Effector memory CD8-positive, alpha-beta T cell (primary cell): ENCODE measurements at places on chromosomes 2 and 18.
A peak's percentile ranks its signal among the peaks of the same experiment; 100 is the strongest.

DNA sequence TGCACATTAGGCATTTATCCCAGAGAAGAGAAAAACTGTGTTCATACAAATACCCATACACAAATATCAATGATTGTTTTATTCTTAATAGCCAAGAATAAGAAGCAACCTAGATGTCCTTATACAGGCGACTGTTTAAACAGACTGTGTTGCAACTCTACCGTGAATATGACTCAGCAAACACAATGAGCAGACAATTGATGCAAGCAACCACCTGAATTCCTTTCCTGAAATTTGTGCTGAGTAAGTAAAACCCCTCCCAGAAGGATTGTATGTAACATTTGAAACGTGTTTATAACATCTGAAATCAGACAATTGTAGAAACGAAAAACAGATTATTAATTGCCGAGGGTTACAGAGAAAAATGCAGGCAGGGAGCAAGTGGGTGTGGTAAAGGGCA lies 621.9 kb upstream of the SOX11 start:
- no peak overlapping the region for H3K27ac ChIP-seq
- H3K4me1 ChIP-seq = no peaks in the 10 kb centered on the region
- H3K4me3 ChIP-seq = no peak overlapping the region
- no peaks in the 10 kb centered on the region for H3K27me3 ChIP-seq

- no peaks in the 10 kb centered on the region for H3K27me3 ChIP-seq
- peaks cover 83% of the 10 kb centered on the region for H3K36me3 ChIP-seq
- H3K27ac ChIP-seq = no peak overlapping the region
- no peak for DNase-seq
- H3K4me3 ChIP-seq = no peak overlapping the region
- H3K4me1 ChIP-seq = peaks cover 30% of the 10 kb centered on the region
Observed at GRCh38 chr18:2933995-2934394, 78.9 kb downstream of the LPIN2 start.

GRCh38 chr2:66463206-66463755 lies 28.4 kb downstream of the MEIS1 start:
- H3K36me3 ChIP-seq = no peaks in the 10 kb centered on the region
- no peak overlapping the region for H3K27ac ChIP-seq
- no peak overlapping the region for H3K4me3 ChIP-seq
- no peaks in the 10 kb centered on the region for H3K27me3 ChIP-seq
- DNase-seq = no peak

DNA sequence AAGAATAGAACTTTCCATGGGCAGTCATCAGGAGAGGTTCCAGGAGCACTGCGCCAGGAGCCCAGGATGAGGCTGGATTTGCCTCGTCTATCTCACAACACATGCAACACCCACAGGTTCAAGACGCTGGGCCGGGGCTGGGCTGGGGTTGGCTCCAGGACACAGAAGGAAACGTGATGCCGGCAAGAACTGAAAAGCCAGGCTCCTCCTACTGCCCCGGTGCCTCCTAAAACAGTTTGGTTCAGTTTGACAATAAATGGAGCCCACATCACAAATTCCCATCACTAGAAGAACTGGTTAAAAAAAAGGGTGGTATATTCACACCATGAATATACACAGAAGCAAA lies 75.9 kb downstream of the INHBB start:
- DNase-seq = no peak
- no peaks in the 10 kb centered on the region for H3K4me1 ChIP-seq
- no peaks in the 10 kb centered on the region for H3K36me3 ChIP-seq
- H3K27me3 ChIP-seq = peaks cover 49% of the 10 kb centered on the region
- no peak overlapping the region for H3K4me3 ChIP-seq
- no peak overlapping the region for H3K27ac ChIP-seq

GRCh38 chr2:152603166-152603565 lies 114.1 kb downstream of the PRPF40A start:
- H3K27me3 ChIP-seq = no peaks in the 10 kb centered on the region
- H3K36me3 ChIP-seq = no peaks in the 10 kb centered on the region
- no peak overlapping the region for H3K4me3 ChIP-seq
- no peaks in the 10 kb centered on the region for H3K4me1 ChIP-seq
- no peak overlapping the region for H3K27ac ChIP-seq
- DNase-seq = no peak

DNA sequence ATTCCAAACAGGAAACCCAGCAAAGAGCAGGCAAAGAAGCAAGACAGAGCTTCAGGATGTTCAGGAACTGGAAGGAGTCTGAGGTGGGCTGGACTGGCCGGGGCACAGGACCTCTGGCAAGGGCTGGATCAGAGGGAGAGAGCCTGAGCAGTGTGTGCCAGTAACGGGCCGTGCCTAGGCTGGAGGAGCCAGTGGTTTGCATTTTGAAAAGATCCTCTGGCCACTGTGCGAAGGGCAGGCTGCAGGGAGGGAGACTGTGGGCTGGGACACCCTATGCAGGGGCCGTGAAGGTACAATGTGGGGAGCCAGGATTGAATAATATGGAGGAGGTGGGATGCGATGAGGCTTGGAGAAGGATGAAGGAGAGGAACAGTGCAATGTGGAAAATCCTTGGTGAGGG lies 6.2 kb upstream of the SDC1 start:
- peaks cover 43% of the 10 kb centered on the region for H3K27me3 ChIP-seq
- peaks cover 3% of the 10 kb centered on the region for H3K36me3 ChIP-seq
- no peak overlapping the region for H3K4me3 ChIP-seq
- H3K27ac ChIP-seq = no peak overlapping the region

DNA sequence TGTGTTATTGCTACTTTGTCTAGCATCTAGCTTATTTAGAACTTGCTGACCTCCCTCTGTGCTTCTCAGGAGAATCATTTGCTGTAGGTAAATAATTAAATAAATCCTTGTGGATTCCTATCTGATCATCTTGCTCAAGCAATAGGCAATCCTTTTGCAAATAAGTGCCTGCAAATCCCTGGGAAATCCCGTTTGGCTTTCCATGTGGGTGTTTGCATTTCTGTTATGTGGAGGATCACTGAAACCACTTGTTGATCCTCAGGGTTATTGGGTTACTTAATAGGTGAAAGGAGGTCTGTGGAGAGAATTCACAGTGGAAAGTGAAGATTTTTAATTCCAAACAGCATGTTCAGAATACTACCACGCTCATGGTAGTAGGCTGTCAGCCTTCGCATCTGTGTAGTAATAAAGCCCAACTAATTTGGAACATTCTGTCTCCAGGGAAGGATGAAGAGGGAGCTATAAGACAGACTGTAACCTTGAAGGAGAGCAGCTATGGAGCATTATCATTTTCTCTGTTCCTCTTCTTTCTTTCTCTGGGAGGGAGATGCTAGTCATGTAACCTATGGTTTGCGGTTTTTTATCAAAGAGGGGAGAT lies 72.5 kb downstream of the GULP1 start:
- no peak overlapping the region for H3K4me3 ChIP-seq
- no peak for DNase-seq
- H3K4me1 ChIP-seq = no peaks in the 10 kb centered on the region
- no peaks in the 10 kb centered on the region for H3K27me3 ChIP-seq
- no peak overlapping the region for H3K27ac ChIP-seq

DNA sequence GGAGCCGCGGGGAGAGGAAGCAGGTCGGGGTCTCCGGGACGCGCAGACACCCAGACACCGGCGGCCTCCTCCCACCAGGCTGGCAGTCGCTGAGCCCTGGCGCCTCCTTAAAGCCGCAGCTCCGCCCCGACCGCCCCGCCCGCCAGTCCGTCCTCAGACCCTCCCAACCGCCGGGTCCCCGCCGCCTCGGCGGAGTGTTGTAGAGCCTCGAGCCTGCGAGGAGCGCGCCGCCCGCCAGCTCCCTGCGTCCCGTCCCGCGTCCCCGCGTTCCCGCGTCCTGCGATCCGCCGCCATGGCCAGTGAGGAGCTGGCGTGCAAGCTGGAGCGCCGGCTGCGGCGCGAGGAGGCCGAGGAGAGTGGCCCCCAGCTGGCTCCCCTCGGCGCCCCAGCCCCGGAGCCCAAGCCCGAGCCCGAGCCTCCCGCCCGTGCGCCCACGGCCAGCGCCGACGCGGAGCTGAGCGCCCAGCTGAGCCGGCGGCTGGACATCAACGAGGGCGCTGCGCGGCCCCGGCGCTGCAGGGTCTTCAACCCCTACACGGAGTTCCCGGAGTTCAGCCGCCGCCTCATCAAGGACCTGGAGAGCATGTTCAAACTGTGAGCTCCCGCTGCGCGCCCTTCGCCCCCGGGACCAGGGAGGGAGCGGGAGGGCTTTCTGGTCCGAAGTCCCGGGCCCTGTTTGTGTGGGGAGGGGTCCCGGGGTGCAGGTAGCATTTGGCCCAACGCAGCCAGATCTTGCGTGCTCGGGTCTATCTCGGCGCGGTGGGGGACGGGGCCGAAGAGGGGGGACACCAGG lies at the start of gene EFHD1:
Gene EFHD1, plus strand, starts transcription at position 192 of the 793 bp plus-strand sequence. Its CDS starts 101 bp downstream, at position 293.
- H3K36me3 ChIP-seq = peaks cover 5% of the 10 kb centered on the region
- no peak within 1 kb of the TSS for H3K27ac ChIP-seq
- H3K27me3 ChIP-seq = peaks cover 29% of the 10 kb centered on the region
- H3K4me1 ChIP-seq = peaks cover 3% of the 10 kb centered on the region
- DNase-seq = peak; percentile 26

DNA sequence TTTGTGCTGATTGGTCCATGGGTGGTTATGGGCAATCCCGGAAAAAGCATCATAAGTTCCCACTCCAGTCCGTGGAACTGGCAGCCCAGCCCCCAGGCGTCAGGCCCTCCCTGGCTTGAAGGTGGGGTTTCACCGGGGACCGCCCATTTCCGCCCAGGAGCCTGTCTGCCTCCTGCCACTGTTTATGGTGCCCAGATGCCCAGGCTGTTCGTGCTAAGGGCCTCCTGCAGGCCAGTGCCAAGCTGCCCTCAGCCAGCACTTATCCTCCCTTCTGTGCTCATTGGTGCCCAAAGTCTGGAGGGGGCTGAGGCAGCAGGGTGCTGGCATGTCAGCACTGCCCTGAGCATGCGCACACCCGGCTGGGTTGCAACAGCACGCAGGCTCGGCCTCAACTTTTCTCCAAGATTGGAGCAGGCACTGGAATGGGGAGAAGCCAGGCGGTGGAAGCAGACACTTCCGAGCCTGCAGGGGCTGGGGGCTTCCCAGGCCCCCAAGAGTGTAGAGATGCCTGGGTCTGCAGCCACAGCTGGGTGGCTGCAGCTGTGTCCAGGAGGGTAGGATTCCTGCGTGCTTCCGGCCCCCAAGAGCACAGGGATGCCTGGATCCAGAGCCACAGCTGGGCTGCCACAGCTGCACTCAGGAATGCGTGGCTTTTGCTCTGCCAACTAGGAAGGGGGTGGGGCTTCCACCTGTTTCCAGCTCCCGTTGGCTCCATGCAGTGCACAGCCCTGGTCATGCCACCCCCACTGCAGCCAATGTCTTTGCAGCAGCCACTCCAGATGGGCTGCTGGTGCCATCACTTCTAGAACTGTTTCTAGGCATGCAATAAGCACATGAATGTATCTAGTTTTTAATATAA lies 74.0 kb downstream of the AGPS start:
- no peak overlapping the region for H3K4me3 ChIP-seq
- H3K27ac ChIP-seq = no peak overlapping the region
- H3K27me3 ChIP-seq = no peaks in the 10 kb centered on the region
- no peak for DNase-seq
- no peaks in the 10 kb centered on the region for H3K4me1 ChIP-seq
- peaks cover 12% of the 10 kb centered on the region for H3K36me3 ChIP-seq

GRCh38 chr2:126784045-126784444 lies 114.6 kb upstream of the TEX51 start:
- H3K27me3 ChIP-seq = peaks cover 38% of the 10 kb centered on the region
- no peaks in the 10 kb centered on the region for H3K36me3 ChIP-seq
- no peak for DNase-seq
- H3K4me3 ChIP-seq = no peak overlapping the region

GRCh38 chr2:239518286-239519088 lies 117.7 kb upstream of the HDAC4 start:
- peaks cover 6% of the 10 kb centered on the region for H3K4me1 ChIP-seq
- H3K27ac ChIP-seq = no peak overlapping the region
- peaks cover 26% of the 10 kb centered on the region for H3K27me3 ChIP-seq
- H3K36me3 ChIP-seq = no peaks in the 10 kb centered on the region

GRCh38 chr18:57004366-57005121 lies 142.3 kb upstream of the BOD1L2 start:
- H3K4me1 ChIP-seq = peaks cover 22% of the 10 kb centered on the region
- no peak overlapping the region for H3K4me3 ChIP-seq
- H3K27me3 ChIP-seq = no peaks in the 10 kb centered on the region
- peak overlapping the region; percentile 44 for H3K27ac ChIP-seq
- no peaks in the 10 kb centered on the region for H3K36me3 ChIP-seq

DNA sequence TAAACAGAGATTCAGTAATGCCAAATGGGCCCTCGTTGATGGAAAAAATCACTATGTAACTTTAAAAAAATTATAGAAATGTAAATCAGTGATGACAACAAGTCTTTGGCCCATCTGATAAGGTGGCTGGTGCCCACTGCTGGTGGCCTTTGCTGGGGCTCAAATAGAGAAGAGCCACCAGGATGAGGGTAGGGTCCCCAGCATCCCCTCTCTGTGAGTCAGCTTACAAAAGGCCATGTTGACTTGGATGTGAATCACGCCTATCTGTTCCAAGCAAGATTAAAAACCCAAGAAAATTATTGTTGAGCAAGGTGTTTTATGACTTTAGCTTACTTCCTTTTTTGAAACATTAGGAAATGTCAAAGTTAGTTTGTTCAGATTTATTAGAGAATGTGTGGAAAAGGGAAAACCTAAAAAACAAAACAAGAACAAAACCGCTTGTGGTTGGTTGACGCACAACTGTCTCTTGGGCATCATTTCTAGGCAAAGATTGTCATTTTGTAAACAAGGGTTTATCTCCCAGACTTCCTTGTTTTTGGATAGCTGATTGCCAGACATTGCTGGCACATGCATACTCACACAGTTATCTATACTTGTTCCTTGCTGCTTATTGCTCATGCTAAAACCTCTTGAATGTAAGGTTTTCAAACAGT lies 53.7 kb upstream of the ZNF396 start:
- no peak overlapping the region for H3K4me3 ChIP-seq
- H3K4me1 ChIP-seq = no peaks in the 10 kb centered on the region
- peaks cover 4% of the 10 kb centered on the region for H3K27me3 ChIP-seq

DNA sequence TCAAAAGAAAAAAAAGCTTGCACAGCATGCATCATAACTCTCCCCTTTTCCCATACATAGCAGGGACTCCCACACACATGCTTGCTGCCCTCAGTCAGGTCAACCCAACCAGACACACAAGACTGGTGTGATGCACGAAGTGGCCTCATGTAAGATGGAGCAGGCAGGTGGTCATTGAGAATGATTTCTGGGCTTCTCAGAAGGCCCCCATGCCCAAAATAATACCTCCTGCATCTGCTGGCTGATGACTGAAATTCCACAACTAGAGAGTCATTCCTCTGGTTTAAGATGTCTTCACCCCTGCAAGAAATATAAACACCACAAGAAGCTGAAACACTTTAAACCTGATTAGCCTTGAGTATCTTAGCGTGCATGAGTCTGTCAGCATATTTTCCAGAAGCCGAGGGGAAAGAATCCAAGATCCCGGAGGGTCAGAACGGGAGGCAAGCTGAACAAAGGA lies 131.1 kb downstream of the AFF3 start:
- H3K27ac ChIP-seq = no peak overlapping the region
- DNase-seq = no peak
- H3K4me3 ChIP-seq = no peak overlapping the region

GRCh38 chr2:196268025-196268424 lies 96.6 kb upstream of the STK17B start:
- no peaks in the 10 kb centered on the region for H3K27me3 ChIP-seq
- H3K27ac ChIP-seq = peak overlapping the region; percentile 4
- peak overlapping the region; percentile 70 for H3K4me3 ChIP-seq
- H3K4me1 ChIP-seq = peaks cover 43% of the 10 kb centered on the region
- DNase-seq = no peak
- no peaks in the 10 kb centered on the region for H3K36me3 ChIP-seq

GRCh38 chr2:173625315-173625714 lies 270.6 kb downstream of the CDCA7 start:
- no peak overlapping the region for H3K27ac ChIP-seq
- H3K27me3 ChIP-seq = peaks cover 46% of the 10 kb centered on the region
- H3K4me3 ChIP-seq = no peak overlapping the region
- H3K4me1 ChIP-seq = no peaks in the 10 kb centered on the region
- H3K36me3 ChIP-seq = no peaks in the 10 kb centered on the region
